ENCODE measurements at places on chromosomes 11 and 22.

- no peak for DNase-seq
These were observed 4.7 kb downstream of the CSDC2 start for GRCh38 chr22:41565403-41566054.

DNA sequence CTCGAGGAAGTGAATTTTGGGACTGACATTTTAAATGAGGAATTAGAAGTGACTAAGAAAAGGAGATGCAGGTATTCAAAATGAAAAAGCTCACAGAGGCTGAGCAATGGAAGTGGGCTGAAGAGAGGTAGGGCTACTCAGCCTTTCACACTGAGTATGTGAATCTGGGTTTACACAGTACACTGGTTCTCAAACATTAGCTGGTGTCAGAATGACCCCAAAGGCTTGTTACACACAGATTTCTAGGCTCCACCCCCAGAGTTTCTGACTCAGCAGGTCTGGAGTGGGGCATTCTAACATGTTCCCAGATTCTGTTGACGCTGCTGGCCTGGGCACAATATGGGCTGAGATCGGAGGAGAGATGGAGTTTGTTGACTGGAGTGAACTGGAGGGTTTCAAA is 32.8 kb downstream of the CADM1 start:
- DNase-seq, result no peak

DNA sequence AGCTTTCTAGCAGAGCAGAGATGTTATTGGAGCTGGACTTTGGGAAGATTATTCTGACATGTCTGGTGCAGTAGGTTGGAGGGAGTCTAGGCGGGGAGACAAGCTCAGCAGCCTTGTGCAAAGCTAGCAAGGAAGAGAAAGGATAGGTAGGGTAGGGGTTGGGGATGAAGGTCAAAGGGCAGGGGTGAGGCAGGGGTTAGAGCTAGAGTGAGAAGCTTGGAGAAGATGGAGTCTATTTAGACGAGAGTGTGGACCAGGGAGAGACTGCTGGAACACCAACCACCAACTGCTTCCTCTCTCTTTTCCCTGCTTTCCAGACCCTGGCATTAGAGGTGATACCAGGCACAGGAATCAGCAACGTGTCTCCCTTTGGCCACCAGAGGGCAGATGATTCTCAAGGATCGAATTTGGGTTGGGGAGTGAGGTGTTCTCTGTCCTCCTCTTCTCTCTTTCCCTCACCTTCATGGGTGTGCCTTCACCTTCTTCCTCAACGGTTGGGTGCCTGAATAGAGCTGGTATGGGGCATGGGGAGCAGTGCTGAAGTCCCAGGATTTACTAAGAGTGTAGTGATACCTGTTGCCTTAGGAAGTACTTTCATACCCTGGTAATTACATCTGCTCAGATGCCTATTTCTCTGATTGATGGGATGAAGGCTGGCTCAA is 1.8 kb upstream of the MARK2 start:
- peak; percentile 72 for DNase-seq

DNA sequence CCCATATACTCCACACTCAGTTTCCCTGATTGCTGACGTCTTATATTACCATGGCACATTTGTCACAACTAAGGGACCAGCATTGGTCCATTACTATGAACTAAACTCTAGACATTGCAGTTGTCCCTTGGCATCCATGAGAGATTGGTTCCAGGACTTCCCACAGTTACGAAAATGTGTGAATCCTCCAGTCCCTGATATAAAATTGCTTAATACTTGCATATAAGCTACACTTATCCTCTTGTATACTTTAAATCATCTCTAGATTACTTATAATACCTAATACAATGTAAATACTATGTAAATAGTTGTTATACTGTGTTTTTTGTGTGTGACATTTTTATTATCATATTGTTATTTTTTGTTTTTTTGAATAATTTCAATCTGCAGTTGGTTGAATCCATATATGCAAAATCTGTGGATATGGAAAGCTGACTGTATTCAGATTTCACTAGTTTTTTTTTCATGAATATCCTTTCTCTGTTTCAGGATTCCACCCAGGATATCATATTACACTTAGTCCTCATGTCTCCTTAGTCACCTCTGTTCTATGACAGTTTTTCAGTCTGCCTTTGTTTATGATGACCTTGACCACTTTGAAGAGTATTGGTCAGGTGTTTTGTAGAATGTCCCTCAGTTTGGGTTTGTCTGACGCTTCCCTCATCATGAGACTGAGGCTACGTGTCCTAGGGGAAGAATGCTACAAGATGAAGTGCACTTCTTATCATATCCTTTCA is 55.3 kb downstream of the INSC start:
- no peak for DNase-seq

GRCh38 chr22:44329179-44329796 is 16.5 kb upstream of the SHISAL1 start:
- no peak for DNase-seq

All from activated naive CD4-positive, alpha-beta T cell treated with anti-CD3 and anti-CD28 coated beads, Interleukin-2, amount 50 U/mL, for 16 hours (primary cell).